ENCODE measurements at places on chromosomes 12 and 14.
A peak's percentile ranks its signal among the peaks of the same experiment; 100 is the strongest.

GRCh38 chr12:6958609-6959057 lies 7.5 kb downstream of the PTPN6 start:
- DNase-seq = no peak

DNA sequence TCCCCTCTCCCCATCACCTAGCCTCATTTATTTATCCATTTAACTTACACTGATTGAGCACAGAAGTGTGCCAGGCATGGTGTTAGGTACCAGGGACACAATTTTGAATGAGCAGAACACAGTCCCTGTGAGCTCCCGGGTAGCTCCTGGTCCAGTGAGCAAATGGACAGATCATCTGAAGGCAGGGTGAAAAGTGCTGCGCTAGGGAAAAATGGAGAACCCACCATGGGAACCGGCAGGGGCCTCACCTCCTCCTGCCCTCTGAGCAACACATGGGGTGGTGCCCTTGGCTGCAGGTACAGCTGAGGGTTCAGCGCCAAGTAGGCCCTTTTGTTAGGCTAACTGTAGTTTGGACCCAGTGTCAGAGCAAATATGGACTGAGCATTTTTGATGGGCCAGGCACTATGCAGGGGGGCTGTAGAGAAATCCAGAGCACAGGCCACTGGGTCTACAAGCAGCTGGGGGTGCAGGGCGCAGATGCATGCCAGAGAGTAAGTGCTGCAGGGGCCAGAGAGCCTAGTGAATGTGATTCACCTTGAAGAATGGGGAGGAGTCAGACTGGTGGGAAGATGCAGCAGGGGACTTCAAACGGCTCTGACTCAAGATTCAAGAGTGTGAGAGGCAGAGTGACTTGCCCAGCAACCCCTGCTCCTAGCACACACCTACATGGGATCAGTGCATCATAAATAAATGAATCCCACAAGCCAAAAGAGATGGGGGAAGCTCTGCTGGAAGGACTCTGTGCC lies 28.2 kb downstream of the LTBP2 start:
- DNase-seq = peak; percentile 23

DNA sequence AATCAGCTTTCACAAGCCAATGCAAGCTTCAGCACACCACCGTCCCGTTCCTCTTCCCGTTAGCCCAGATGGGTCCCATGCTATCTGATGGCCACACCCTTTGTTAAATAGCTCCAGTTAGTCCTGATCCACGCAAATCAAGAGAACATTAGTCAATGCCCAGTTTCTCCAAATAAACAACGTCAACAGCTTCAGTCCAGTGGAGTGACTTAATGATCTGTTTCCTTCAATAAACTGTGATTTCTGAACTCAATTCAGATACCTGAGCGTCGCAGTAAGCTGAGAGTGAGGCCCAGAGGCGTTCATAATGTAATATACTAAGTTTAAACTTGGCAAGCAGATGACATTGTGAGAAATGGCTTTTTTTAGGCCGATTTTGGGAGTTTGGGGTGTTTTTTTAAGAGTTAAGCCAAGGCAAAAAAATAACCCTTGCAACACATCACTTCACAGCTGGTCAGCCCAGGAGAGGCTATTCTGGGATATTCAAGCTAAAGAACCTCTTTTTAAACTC lies 112.3 kb downstream of the ZFP36L1 start:
- no peak for DNase-seq

DNA sequence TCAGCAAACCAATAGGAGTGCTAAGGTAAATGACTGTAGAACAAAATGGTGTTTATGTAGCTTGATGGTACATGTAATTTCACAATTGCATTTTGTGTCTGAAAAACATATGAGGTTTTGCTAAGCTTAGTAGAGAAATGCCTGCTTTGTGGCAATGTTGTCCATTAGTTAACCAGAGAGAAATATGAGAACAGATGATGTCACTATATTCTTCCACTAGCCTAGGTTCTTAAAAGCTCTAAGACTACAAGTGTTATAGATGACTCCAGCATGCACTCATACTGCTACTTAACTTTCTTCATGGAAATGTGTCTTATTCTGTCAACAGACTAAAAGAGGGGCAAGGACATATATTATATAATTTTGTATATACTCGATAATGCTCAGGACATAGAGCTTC lies 309.4 kb downstream of the APAF1 start:
- no peak for DNase-seq

DNA sequence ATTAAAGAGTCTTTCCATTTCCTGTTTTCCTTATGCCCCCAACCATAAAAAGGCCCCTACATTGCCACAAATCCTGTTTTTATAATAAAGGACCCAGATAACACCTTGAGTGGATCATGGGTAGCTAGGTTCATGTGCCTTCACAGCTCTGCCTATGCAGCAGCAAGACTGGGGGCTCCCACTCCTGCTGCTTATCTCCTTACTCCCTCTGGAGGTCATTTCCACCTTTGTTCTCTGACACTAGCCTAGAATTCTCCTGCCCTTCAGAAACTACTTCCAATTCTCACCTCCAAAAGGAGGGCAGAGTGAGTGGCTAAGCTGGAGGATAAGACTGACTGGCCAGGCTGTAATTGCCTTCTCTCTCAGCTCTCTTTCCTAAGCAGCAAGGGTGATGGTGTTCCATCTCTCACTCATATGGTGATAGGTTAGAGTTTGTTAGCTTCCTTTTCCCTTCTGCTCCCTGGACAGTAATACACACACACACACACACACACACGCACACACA lies 20.0 kb upstream of the STAC3 start:
- no peak for DNase-seq

- DNase-seq = no peak
Measured at GRCh38 chr14:96914571-96915128, 117.5 kb downstream of the VRK1 start.

Measured in stimulated activated CD4-positive, alpha-beta T cell treated with anti-CD3 and anti-CD28 coated beads, Interleukin-12 subunit alpha, Interleukin-12 subunit beta, amount 100 ng/mL, for 4 hours (primary cell).